Activated CD8-positive, alpha-beta memory T cell treated with anti-CD3 and anti-CD28 coated beads, Interleukin-2, amount 50 U/mL, for 4 hours (primary cell): ENCODE measurements at places on chromosomes 3 and 15.

DNA sequence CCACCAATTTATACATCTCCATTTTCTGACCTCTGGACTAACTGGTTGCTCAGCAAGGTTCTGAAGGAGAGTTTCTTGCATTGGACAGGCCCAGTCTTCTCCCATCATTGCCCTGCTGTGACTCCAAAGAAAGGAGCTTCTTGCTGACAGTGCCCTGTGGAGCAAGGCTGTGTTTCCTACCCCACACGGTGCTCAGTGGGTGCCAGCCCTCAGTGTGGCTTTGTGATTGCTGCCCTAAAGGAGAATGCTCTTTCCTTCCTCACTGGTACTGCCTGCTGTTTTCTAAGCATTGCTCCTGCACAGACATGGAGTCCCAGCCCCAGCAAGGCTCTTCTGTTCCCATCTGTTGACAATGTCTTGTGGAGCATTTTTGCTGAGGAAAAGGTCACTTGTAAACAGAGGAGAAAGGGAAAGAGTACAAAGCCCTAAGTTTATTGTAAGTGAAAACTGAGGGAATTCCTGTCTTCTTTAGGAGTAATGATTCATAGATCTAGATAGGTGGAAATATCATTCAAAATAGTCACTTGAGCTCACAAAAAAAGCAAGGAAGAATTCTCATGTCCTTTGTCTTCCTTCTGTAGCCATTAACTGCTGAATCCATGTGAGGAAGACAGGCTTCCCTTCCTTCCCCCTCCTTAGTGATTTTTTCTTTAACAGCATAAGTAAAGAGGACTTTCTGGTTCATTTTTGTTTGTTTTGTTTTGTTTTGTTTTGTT lies 62.9 kb downstream of the HMG20A start:
- DNase-seq: no peak

DNA sequence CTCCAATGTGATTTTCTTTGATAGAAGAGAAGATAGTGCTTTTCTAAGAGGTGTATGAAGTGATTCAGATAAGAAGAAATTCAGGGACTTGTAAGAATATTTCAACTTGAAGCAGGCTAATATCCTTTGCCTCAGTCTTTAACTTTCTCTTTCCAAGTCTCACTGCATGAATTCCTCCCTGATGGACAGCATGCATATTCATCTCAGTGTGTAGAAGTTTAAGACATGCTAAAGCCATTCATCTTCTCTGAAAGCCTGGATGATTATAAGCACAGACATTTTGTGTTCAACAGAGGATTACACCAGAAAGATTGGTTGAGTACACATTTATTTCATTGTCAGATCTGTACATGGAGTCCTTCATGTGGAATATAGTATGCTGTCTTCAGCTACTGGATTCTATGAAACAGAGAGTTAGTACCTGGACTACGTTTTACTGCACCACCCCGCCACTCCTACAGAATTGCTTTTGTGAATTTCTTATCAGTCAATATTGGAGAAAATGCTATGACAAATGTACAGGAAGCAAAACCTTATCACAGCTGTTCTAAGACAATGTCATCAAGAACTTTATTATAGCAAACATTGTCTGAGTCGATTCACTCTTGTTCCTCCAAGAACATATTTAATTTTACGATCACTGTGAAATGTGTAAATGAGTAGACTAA lies 1346.1 kb downstream of the OTOL1 start:
- no peak for DNase-seq

DNA sequence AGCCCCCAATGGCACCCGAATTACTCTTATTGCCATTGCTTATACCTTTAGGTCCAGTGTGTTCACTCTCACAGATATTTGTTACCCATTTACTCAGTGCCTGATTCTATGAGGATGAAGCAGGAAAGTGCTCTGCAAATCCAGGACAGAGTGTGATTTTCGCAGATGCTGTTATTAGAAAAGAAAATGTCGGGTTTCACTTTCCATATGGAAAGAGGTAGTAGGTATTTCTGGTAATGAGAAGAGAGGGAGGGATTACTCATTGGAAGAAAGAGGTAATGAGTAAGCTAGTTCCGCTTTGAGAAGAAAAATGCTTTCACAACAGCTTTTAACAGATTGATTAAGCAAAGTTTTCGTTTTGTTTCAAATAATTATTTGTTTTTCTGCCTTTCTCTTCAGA lies 336.3 kb upstream of the CFAP20DC start:
- DNase-seq: no peak

DNA sequence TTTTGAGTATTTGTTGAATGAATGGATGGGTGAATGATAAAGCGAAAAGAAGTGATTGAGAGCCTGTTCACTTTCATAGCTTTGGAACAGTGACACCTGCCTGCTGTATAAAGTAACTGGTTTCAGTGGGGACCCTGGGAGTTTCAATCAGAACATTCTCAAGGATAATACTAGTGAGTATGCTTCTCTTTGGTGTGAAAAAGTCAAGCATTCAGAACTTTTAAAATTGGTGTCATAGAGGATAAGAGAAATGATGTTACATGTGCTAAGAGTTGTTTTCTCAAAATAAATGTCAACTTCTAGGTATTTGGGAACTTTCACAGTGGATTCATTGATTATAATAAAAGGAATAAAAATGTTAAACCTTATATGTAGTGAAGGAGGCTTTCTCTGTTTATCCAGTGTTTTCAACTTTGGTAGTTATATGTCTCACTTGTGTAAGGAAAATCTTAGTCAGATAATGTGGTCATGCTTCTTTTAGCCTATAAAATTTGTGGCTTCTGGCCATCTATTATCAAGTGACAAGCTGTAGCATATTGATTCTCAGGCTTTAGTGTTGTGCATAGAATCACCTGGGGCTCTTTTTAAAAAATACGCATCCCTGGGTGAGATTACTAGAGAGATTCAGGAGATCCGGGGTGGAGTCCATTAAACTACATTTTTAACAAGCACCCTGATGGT lies 11.9 kb downstream of the LRCH3 start:
- DNase-seq: no peak

DNA sequence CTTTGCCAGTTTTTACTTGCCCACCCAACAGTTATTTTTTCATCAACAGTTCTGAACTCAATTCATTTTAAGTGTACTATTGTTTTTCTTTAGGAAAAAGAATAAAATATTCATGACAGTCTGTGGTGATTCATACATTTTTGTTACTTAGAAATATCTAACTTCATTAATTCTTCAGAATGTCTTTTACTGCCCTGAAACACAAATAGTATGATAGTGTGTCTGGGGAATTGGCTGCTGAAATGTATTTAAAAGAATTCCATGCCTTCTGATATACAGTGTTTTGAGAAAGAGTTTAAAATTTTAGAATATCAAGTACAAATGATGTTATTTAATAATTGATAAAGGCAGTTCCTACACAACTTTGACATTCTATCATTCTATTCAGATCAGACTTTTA lies 854.1 kb downstream of the NAALADL2 start:
- DNase-seq: no peak

GRCh38 chr3:10945683-10946287 lies 46.8 kb upstream of the SLC6A1 start:
- DNase-seq: peak; percentile 43

DNA sequence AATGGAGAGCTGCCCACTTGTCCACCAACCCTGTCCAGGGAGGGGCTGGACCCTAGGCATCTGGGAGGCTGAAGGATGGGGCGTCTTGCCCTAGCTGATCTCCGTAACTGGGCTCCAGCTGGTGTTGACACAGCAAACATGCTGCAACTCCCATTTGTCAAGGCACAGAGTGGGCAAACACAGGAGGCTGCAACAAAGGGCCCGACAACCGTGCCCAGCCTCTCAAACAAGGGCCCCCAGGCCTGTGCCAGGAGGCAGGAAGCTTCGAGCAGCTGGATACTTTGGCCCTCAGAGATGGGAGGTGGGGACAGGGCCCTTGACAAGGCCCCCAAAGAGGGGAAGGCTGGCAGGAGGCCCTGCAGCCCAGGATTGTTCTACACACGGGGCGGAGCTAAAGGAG lies 64.2 kb upstream of the TMEM115 start:
- no peak for DNase-seq

GRCh38 chr15:76006136-76006778 lies 6.0 kb downstream of the NRG4 start:
- DNase-seq: no peak

- no peak for DNase-seq
These were observed 9.4 kb upstream of the RPL24 start for GRCh38 chr3:101695779-101696372.

DNA sequence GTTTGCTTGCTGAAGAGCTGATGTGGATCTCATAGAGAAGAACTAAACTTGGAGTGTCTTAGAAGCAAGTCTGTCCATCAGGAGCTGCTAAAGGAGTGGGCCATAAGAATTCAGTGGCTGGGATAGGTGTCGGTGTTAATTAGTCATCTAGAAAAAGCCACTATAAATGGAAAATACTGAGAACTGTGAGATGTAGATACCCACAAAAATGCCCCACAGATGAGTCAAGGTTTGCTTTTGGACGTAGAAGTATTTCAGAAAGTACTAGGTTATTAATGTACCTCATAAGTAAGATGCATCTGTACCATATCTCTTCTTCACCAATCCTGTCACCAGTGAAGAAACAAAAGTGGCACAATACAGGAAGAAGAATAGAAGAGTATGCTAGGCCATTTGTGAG lies 530.9 kb upstream of the TGFBR2 start:
- DNase-seq: no peak

DNA sequence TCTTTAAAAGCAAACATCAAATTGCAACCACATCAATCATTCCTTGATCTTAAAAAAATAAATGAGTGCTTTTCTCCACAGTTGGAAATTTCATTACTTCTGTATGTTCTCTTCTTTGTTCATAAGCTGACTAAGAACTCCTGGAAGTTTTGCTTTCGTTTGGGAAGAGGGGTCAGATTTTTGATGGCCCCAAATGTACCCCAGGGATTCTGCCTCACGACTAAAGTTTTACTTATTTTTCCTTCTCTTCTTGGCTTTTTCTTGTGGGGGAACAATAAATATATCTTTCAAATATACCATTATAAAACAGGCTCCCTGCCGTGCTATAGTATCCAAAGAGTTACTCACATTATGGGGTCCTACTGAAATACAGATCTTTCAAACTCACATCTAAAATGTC lies 215.0 kb upstream of the CDIN1 start:
- DNase-seq: no peak

DNA sequence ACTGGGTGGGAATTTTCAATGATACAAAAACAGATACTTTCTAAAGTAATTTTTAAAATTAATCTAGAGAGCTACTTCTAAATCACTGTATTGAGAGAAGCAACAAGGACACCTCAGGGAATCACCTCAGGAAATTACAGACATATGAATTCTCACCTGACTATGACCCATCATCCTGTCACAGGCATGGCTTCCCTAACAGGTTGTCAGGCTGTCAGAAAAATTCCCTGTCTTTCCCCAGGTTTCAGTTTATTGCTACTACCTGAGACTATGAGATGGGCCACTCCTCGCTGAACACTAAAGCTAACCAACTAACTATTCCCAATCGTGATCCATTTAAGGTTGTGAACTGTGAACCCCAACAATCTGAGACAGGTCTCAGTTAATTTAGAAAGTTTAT lies 66.1 kb downstream of the CD200 start:
- no peak for DNase-seq

GRCh38 chr3:44880284-44880683 lies 5.9 kb downstream of the TGM4 start:
- DNase-seq: no peak

GRCh38 chr3:31050296-31050695 lies 155.8 kb upstream of the GADL1 start:
- no peak for DNase-seq

DNA sequence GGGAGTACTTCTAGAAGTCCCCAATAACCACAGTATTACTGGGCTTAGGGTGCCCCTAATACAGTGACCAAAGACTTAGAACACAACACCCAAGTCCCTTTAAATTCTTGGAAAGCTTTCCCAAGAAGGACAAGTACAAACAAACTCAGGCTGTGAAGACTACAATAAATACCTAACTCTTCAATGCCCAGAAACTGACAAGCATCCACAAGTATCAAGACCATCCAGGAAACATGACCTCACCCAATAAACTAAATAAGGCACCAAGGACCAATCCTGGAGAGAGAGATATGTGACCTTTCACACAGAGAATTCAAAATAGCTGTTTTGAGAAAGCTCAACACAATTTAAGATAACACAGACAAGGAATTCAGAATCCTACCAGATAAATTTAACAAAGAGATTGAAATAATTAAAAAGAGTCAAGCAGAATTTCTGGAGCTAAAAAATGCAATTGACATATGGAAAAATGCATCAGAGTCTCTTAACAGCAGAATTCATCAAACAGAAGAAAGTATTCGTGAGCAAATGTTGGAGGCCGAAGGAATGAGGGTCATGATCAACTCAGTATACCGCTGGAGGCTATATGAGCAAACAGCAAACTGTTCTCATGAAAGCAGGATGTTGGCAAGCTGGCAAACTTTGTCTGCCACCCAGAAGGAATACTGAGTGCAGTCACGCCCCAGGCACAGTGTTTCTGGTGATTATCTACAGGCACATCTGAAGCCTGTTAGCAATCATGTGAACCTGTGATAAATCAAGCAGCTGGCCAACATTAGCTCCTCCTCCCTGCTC lies 87.0 kb upstream of the NECTIN3 start:
- no peak for DNase-seq

GRCh38 chr3:161630794-161631193 lies 134.2 kb downstream of the OTOL1 start:
- DNase-seq: no peak

DNA sequence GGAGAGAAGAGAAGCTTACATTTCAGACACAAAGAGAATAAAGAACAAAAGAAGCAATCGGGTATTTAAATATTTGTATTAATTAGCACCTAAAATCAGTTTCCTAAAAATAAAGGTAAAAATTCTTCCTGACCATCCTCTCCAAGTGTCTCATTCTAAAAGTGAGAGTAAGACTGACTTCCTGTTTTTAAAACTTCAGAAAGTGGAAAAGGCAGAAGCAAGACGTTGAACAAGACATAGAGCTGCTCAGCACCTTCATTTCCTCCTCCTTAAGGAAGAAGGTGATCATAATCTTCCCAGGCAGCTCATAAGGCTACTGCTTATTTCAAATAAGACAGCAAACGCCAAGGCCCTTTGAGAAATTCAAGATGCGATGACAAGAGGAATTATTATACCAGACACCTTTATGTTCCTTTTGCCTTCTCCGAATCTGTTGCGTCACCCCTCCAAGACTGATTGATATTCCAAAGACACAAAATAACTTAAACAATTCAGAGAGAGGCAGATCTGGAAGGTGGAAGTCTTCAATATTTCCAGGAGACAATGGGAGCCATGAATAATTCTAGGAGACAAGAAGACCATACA lies 238.8 kb upstream of the TLE3 start:
- DNase-seq: no peak

GRCh38 chr3:39433642-39434041 lies 27.1 kb downstream of the RPSA start:
- no peak for DNase-seq

- DNase-seq: no peak
These were observed 84.3 kb downstream of the SMAD3 start for GRCh38 chr15:67149773-67150022.

DNA sequence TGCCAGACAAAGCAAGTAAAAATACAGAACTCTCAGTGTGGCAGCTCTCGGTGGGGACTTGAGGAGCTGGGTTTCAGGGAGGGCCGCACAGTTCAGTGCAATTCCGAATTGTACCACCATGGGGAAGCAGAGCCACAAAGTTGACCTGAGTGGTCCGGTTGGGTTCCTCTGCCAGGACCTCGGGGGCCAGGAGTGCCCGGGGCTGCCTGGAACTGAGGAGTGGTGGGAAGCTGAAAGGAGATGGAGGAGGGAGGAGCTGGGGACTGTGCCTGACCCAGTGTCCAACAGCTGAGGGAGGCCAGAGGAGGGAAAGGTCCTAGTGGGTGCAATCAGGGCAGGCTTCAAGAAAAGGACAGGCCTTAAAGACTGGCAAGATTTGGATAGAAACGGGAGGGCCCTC lies 32.2 kb upstream of the TRH start:
- peak; percentile 27 for DNase-seq
